ENCODE measurements at places on chromosomes 4 and X.

DNA sequence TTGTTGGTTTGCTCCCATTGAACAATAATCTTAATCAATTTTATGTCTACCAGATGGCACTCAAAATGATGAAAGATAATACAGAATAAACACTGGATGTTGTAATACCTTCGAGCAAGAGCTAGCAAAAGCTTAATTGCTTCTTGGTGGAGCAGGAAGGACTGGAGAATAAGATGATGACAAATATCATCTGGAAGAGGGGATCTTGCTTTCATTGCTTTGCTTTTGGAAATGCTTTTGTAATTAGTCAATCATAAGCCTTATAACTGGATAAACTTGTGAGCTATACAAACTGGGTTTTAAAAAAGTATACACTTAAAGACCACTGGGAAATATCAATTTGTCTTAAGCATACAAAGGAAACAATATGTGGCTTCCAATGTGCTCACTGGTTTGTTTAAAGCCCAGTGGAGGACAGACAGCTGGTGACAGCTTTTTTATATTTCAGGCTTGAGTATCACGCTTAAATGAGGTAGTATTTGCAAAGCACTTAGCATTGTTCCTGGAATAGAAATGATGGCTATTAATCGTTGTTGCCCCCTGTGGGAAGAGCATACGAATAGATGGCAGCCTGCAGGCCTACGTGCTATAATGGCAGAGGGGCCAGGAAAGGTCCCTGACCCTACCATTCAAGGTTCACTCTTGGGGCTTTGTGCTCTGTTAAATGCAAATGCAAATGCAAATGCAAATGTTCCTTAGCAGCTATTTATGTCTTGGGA lies 61.2 kb downstream of the TMEM150C start:
- no peak for DNase-seq

GRCh38 chr4:5888222-5889001 lies 4.5 kb downstream of the CRMP1 start:
- no peak for DNase-seq

DNA sequence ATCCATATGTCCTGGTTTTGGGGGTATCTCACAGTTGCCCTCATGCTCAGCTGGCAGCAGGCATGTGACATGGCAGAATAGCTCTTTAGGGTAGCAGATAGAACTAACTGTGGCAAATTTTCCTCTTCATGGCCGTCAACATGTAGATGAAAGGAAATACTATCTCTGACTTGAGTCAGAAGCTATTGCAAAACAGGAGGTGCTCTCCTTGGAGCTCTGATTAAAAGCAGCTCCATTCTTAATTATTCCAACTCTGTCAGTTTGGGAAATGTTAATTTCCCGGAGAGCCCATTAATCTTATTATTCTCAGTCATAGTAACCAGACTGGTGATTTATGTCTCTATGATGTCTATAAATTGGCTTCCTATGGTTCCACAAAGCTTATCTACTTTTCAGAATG lies 18.2 kb downstream of the IL13RA1 start:
- DNase-seq, result no peak

- no peak for DNase-seq
Measured at GRCh38 chr4:39078829-39079228, 16.8 kb downstream of the KLHL5 start.

- no peak for DNase-seq
Measured at GRCh38 chr4:130359542-130359941, 1263.6 kb downstream of the C4orf33 start.

GRCh38 chr4:184104419-184105101 lies 113.1 kb downstream of the ENPP6 start:
- DNase-seq, result no peak

DNA sequence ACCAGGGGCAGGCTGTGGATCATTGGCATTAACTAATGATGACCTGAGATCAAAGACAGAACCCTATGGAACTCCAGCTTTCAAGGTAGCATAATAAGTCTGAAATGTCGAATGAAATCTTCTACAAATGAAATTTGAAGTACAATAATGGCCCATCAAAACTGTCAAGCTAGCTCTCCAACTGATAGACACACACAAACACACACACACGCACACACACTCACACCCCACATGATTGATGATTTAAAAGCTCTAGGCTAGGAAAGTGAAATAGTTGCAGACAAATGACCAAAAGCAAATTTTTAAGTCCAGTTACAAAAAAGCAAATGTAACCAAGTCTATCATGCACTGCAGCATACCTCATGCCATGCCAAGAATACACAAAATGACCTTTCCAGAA lies 655.7 kb downstream of the C4orf33 start:
- DNase-seq, result no peak

GRCh38 chrX:14357314-14357713 lies 172.0 kb upstream of the GLRA2 start:
- no peak for DNase-seq

GRCh38 chr4:10659251-10659650 lies 25.3 kb downstream of the CLNK start:
- DNase-seq, result no peak

DNA sequence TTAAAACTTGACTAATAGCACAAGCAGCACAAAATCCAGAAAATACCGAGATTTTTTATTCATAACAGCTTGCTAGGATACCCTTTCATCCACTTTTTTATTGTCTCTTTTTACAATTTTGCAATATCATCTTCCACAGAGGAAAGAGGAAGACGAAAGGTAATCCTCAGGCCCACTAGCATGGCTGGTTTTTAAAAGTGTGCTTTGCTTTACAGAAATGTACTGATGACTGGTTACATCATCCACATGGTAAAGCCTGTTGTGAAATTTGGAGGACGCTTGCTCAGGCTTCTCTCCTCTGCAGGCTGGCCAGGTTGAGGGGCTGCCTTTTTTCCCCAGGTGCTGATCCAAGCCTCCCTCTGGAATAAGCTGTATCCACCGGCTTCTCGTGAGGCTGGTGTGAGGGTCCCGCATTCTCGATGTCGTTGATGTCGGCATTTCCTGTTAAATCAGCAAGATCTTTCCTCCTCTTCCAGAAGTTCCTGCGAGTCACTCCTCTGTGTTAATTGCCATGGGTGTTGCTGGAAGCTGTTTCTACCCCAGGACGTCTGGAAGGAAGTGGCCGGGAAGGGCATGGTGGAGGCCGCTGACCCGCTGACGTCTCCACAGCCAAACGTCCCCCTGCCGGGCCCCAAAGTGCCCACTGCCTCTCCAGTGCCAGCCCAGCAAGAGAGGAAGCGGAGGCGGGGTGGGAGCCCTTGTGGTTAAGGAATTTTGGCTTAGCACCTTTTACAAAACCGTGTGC lies 5.8 kb upstream of the DGKQ start:
- DNase-seq, result no peak

- DNase-seq, result no peak
Measured at GRCh38 chrX:133674726-133675470, 259.6 kb upstream of the GPC4 start.

DNA sequence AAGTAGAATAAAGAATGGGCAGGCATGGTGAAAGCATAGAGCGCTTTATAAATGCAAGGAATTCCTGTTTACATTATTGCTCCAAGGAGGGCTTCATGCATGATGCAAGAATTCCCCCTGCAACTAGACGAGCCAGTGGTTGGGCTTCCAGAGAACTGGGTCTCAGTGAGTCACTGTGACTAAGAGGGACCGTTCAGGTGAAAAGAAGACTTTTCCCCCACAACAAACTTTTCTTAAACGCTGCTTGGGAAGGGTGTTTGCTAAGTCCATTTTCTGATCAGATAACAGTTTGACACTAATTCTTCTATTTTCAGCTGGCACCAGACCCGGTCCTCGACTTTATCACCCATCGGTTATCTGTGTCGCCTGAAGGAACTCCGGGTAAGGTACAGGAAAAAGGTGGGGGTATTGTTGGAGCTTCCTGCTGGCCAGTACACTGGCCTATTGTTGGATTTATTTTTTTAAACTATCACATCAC lies 40.1 kb downstream of the LDB2 start:
- no peak for DNase-seq

DNA sequence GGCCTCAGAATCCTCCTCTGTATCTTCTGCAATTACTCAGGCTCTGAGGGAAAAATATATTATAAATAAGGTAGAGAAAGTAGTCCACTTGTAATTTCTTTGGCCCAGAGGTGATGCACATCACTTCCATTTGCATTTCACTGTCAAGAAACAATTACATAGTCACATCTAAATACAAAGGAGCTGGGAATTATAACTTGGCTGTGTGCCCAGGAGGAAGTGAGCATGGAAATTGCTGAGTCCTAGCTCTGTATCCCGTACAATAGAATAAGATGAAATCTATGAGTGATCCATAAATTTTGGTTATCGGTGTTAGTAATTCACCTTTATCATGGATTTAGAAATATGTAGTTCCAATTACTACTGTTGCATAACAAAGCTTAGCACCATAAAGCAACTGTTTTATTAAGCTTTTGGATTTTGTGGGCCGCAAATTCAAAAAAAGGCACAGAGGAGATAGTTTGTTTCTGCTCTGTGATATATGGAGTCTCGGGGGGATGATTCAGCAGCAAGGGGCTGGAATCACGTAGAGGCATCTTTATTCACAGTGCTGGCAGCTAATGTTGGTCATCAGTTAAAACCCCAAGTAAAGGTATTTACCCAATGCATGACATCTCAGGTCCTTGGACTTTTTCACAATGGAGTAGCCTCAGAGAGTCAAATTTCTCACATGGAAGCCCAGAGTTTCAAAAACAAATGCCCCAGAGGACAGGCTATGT lies 241.4 kb upstream of the GALNT7 start:
- DNase-seq, result no peak

DNA sequence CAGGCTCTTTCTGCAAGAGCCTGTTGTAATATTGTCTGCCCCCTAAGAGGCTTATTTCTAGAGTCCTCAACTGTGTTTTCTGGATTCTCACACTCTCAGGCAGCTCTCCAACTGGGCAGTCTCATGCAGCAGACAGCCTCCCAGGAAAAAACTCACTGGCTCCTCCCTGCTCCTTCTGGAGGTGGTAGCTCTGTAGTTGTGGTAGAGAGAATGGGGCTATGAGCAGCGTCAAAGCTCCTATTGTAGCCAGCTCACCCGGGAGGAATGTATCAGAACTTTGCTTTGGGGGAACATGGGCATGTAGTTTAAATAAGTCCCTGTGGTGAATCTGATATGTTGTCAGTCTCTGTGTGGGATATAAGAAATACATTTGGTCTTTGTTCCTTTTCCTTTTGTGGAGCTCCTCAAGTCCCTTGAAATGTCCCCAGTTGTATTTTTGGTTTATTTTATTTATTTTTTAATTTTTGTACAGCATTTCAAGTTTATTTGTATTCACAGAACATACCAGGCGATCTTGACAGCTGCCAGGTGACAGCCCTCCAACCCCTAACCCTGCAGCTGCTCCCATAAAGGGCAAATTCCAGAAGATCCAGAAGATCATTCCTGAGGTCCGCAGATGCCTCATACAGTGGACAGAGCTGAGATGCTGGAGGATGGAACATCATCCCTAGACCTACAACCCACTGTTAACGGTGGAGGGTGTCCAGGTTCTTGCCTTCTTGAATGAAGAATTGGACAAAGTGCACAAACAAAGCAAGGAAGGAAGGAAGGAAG lies 45.7 kb downstream of the TRIM61 start:
- no peak for DNase-seq

- DNase-seq, result no peak
Measured at GRCh38 chrX:74606799-74607198, 7.6 kb downstream of the RLIM start.

DNA sequence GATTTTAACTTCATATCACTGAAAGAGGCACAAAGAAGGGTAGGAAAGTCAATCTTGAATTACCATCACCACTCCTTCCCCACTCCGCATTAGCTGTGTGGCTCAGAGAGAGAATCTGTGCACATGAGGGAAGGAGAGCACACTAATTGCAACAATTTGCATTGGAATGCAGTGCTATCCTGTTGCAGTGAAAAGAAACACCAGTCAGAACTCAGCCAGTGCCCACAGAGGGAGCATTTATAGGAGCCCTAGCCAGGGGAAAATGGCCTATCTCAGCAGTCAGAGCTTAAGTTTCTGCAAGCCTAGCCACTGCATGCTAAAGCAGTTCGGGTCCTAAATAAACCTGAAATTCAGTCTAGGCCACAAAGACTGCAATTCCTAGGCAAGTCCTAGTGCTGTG lies 159.4 kb upstream of the AR start:
- no peak for DNase-seq

DNA sequence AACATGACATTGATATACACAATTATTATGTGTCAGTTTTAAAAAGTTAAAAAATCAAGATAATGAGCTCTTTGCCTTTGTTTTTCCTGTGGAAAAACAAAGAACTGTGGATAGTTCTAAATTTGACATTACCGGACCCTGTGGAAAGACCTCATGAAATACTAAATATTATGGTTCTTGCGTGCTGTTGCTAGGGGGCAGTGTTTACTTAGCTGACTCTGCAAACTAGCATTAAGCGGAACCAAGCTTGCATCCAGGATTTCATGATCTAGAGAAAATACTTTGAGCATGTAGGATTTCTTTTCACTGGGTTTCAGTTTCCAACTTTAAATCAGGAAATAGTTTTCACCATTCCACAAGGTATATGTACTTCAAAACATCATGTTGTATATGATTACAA lies 33.6 kb downstream of the CLCN4 start:
- no peak for DNase-seq

DNA sequence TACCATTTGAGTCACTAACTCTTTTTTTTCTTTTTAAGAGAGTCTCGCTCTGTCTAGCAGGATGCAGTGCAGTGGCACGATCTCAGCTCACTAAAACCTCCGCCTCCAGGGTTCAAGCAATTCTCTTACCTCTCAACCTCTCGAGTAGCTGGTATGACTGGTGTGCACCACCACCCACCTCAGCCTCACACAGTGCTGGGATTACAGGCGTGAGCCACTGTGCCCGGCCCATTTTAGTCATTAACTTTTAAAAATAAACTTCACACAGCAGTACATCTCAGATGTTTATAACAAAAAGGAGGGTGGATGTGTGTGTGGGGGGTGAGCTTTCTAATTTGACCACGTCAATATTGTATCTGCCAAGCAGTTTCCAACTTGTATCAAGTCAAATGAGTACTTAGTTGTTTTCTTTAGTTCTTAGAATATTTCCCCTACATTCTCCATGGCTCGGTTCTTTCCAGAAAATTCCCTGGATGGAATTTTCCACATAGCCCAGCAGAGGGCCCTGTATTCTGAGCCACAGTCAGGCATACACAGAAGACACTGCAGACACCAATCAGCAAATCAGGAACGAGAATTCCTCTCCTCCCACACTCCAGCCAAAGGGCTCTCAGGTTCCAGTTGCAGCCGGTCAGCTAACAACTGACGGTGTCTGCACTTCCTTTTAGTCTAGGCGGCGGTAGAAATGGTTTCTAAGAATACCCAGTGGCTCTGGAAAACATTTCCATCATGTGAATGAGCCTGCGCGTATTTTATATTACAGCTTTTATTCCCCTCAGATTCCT lies 20.1 kb upstream of the ARAF start:
- no peak for DNase-seq

DNA sequence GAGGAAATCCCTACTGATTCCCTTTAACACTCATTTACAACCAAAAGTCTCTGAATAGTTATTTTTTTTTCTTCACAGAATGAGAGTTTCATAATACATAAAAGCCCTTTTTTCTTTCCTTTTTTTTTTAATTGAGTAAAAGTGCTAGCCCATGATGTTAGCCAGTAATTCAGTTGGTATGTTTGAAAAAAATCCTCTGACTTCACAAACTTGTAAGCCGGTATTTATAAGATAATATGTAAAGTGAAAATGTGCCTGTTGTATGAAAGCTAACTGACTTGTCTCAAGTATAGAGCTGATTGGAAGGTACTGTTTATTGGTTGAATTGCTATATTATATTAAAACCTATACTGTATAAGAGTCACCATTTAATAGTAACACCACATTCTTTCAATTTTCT lies 70.2 kb upstream of the NEIL3 start:
- DNase-seq, result no peak

All from stimulated activated CD4-positive, alpha-beta T cell treated with anti-CD3 and anti-CD28 coated beads, Interleukin-4, amount 100 ng/mL, for 24 hours (primary cell).